ENCODE measurements at places on chromosomes 13 and 19.

GRCh38 chr19:49157445-49158224, at the start of gene TRPM4:
TRPM4 (plus strand) TSS chr19:49157792; CDS start chr19:49157867, 75 bp downstream.
- no peak for DNase-seq

- no peak for DNase-seq
Observed at GRCh38 chr13:78339927-78340326, 263.4 kb downstream of the POU4F1 start.

- no peak for DNase-seq
Observed at GRCh38 chr13:67518785-67519184, 288.6 kb upstream of the PCDH9 start.

DNA sequence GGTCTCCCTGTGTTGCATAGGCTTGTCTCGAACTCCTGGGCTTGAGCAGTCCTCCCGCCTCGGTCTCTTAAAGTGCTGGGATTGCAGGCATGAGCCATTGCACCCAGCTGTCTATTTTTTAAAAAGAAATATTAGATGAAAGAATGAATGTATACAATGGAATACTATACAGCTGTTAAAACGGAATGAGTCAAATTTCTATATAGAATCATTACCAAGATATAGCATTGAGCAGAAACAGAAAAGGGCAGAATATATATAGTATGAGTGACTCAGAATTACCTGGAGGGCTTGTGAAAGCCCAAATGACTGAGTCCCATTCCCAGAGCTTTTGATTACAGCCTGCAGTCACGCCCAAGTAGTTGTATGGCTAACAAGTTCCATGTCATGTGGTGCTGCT, 4.4 kb downstream of the DACT3 start:
- DNase-seq, result no peak

GRCh38 chr13:45949161-45949560, 97.6 kb upstream of the SIAH3 start:
- DNase-seq, result no peak

DNA sequence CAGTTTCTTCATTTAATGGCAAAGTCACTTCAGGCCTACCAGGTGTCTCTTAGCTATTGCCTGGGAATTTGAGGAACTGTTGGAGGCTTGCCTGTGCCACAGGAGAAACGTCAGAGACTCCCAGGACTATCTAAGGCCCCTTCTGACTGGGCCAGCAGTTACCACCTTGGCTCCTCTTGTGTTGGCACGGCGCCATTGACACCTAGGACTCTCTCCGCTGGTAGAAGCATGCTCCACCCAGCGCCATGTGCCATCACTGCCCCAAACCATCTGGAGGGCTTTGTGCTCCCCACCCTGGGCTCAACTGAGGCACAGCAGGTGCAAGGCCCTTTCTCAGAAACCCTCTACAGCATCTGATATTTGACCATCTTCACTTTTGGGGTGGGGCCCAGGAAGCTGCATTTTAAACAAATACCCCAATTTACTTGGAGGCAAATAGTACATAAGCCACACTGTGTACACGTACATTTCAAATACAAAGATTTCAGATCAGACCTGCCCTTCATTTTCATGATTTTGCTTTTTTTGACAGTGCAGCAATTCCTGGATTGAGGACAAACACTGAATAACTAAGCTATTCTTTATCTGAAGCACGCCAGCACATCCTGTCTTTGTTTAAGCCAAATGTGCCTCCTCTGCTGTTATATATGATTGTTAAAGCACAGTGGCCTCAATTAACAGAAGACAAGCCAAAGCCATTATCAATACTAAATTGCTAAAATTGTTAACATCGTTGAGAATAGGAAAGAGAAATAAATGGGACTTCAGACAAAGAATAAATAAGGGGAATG, 59.9 kb upstream of the TPP2 start:
- no peak for DNase-seq

- no peak for DNase-seq
Observed at GRCh38 chr13:105979131-105980011, 556.1 kb downstream of the EFNB2 start.

DNA sequence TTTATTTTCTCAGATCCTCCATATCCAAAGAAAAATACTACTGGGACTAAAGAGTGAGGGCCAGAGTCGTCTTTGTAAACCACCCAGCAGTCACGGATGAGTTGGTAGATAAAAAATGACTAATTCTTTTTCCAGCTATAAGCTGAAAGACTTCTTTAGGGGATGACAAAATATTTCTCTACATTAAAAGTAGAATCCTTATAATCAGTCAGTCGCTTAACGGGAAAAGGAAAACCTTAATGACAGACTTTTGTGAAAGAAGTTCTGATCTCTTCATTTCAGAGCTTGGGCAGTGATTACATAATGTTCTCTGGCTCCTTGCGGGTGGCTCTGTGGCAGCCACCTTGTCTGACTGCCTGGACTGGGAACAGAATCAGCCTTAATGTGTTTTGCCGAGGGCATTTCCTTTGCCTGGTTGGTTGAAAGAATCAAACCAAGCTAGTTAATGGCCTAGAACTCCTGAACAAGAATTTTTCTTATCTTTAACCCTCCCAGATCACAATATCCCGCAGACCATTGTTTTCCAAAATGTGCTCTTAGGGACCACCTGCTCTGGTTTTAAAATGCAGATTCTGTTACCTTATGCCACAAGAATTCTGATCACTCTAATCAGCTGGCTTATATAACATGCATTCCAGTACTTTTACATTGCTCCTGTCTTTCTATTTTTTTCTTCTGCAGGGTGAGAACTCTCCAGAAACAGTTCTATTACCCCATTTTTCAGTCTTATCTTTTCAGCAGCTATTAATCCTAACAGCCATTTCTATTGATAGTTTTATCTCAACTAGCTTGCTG, 2.5 kb downstream of the ITM2B start:
- DNase-seq, result peak; percentile 41

- no peak for DNase-seq
Observed at GRCh38 chr13:107291875-107292274, 723.9 kb upstream of the ARGLU1 start.

- no peak for DNase-seq
Observed at GRCh38 chr13:20416223-20416745, 109.4 kb downstream of the CRYL1 start.

- DNase-seq, result no peak
Observed at GRCh38 chr19:35555301-35556005, 8.0 kb downstream of the ATP4A start.

DNA sequence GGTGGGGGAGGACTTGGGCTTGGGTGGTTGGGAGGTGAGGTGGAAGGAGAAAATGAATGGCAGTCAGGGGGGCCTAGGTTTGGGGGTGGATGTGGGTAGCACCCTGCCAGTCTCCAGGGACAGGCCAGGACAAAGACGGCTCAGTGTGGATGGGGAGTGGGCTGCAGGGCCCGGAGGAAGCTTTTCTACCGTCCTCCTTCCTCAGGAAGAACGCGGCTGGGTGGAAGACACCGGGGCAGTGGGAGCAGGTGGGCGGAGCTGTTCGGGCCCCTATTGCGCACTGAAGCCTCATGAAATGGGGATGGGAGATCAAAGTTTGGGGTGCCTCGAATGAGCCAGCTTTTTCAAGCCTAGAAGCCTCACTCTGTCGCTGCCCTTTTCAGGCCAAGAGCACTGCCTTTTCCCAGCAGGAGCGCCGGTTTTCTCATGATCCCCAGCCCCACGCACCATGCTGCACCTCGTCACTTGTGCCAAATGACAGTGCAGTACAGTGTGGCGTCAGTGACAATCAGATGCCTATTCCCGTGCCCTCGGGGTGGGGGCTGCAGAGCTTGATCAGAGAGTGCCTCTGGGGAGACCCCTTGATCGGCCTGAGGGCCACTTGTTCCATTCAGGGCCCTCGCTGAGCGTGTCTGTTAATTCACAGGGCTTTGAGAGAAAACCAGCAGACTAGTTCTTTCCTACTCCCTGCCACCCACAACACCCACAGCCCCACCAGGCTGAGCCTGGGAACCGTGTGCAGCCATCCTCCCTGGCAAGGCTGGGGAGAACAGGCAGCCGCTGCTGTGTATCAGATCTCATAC, 1.5 kb downstream of the CALM3 start:
- DNase-seq, result no peak

DNA sequence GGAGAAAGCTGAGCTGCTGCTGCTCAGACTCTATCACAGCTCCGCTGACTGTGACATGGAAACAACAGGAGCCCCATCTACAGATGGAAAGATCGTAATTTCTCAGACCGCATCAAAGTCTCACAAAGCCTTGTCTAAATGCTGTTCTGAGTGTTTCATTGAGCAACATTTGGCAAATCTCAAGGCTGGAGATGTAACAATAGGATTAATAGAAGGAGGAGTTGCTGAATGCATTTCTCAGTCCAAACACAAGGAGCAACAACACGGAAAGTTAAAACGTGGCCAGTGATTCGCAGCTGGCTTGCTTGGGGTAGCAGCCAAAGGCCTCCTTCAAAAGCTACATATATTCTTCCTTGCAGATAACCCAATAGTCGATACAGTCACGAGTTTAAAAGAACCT, 55.7 kb downstream of the MRPL57 start:
- DNase-seq, result no peak

DNA sequence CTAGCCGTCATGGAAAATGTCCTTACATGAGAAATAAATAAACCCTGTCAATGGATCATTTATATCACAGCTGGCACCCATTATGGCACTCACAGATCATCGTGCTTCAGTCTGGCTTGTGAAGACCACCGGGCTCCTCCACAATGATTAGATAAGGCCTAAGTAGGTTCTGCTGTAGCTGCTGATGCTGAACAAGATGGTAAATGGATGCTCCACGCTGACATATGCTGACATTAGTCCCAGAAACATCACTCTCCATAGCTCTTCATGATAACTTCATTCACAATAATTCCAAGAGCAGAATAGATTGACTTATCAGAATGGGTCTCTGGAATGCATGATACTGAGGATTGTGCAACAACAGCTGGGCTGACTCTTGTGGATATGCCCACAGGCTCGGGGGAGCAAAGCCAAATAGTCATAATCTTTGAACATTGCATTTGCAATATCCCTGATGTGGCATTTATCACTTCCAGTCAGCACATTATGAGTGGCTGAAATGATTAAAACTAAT, 63.8 kb upstream of the RXFP2 start:
- no peak for DNase-seq

DNA sequence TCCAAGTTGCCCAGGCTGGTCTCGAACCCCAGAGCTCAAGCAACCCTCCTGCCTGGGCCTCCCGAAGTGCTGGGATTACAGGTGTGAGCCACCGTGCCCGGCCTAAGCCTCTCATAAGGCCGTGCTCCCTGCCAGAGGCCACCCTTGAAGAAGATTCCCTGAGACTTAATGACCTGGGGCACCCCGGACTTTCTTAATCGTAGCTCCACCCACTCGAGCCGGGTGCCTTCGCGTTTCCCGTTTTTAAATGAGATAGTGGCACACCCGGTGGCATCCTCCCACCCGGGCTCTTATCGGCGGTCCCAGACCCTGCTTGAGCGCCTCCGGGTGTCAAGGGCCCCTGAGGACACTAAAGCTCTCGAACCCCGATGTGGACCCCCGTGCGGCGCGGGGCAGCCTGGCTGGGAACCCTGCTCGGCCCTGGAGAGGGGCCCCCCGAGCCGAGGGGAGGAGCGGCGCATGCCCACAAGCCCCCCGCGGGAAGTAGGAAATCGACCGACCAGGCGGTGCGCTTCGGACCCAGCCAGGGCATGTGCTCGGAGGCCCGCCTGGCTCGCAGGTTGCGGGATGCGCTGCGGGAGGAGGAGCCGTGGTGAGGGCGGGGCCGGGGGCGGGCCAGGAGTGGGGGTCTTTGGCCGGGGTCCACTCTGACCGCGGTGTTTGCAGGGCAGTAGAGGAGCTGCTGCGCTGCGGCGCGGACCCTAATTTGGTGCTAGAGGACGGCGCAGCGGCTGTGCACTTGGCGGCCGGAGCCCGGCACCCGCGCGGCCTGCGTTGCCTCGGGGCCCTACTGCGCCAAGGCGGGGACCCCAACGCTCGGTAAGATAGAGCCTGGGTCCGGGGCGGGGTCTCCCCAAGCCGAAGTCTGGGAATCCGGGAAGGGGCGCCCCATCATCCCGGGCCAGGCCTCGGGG, at the start of gene ANKLE1:
Gene ANKLE1 (plus strand): TSS at position 511 of the 914 bp plus-strand sequence. CDS start 20 bp downstream, at position 531.
- peak; percentile 87 for DNase-seq

GRCh38 chr13:107873926-107874325, 341.4 kb downstream of the LIG4 start:
- DNase-seq, result no peak

DNA sequence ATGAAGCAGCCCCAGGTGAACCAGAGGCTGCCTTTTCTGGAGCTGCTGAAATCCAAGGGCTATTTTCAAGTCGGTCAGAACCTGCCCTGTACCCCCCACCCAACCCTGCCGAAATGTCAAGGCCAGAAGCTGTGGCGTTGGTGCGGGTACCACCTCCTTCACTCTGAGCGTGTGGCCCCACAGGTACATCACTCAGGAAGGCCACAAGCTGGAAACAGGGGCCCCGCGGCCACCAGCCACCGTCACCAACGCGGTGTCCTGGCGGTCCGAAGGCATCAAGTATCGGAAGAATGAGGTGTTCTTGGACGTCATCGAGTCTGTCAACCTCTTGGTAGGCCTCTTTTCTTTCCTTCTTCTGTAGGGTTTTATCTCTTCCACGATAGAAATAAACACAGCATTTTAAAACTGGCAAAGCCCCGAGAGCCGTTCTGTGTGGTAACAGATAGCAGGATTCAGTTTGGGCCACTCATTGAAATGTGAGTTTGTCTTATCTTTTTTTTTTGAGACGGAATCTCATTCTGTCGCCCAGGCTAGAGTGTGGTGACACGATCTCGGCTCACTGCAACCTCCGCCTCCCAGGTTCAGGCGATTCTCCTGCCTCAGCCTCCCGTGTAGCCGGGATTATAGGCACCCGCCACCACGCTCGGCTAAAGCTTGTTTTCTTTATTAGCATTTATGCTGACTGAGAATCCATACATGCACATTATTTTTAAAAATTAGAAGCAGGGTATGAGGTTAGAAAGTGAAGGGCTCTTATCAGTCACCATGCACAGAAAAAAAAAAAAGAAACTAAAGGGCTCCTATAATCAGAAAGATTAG, 11.3 kb downstream of the AP1M1 start:
- DNase-seq, result no peak

GRCh38 chr19:38401148-38401547, 1.7 kb upstream of the FAM98C start:
- no peak for DNase-seq

DNA sequence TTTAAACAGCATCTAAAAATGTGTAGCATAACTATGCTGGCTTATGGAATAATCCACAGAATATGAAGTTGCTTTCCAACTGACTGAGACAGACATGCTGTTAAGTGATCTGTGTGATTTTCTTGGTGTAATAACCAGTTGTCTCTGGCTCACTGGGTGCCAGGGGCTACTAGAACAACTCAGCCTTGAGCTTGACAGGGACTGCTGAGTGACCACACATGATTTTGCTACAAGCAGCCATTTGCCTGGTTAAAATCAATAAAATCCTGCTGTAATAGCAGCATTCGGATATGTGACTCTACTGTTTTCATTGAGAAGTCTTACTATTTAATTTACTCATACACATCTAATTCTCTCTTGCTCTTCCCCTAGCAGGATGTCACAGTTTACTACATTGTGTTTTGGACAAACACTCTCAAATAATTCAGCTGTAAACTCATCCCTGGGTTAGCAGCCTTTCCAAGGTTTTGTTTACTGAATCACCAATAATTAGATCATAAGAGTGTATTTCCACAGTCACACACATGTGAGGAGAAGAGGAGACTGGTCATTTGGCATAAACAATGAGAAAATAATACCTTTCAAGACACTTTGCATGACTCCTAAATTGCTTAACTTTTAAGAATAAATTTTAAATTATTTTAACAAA, 426.2 kb downstream of the PCDH9 start:
- DNase-seq, result no peak
